ENCODE measurements at places on chromosomes 1 and 21. TPM values are rescaled to one million over a fixed set of nuclear protein-coding genes. Genes with fewer than 3 reads are reported as not detected.

DNA sequence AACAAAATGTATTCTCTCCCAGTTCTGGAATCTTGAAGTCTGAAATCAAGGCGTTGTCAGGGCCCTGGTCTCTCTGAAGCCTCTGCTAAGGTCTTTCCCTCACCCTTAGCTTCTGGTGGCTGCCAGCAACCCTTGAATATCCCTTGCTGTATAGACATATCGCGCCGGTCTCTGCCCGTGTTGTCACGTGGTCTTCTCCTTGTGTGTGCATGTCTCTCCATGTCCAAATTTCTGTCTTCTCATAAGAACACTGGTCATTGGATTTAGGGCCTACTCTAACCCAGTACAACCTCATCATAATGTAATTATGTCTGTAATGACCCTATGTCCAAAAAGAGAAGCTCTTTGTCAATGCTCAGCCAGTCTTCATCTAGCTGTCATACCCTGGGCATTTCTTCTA is 85.7 kb upstream of the ETS2 start:
- no peak for DNase-seq

GRCh38 chr1:1282998-1283397 is 2.8 kb downstream of the SCNN1D start:
- no peak for DNase-seq

GRCh38 chr21:31446226-31446855 is 102.3 kb upstream of the TIAM1 start:
- DNase-seq: no peak

DNA sequence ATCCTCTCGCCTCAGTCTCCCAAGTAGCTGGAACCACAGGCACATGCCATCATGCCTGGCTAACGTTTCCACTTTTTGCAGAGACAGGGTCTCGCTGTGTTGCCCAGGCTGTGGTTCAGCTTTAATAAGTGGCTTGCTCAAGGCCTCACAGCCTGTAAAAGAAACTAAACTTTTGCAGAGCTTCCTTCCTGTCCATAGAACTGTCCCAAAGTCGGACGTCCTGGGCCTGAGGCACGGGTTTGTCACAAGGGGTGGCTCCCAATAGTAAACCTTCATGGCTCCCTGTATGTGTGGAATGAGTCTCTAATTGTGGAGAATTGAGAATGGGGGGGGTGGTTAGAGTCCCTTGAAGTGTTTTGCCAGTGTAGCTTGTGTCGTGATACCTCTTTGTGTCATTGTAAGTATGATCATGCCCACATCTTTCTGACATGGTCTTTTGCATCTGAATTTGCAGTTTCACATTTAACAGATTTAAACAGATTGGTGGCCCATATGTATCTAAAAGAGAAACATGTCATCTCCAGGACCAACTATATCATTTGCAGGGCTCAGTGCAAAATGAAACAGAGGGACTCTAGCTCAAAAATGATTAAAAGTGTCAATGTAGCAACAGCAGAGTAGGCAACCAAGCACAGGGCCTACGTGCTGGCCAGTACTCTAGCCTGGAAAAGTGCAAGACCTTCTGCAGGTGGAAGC is 332.1 kb downstream of the KIF26B start:
- DNase-seq: no peak

GRCh38 chr1:168608796-168609715 is 32.7 kb downstream of the XCL1 start:
- no peak for DNase-seq

DNA sequence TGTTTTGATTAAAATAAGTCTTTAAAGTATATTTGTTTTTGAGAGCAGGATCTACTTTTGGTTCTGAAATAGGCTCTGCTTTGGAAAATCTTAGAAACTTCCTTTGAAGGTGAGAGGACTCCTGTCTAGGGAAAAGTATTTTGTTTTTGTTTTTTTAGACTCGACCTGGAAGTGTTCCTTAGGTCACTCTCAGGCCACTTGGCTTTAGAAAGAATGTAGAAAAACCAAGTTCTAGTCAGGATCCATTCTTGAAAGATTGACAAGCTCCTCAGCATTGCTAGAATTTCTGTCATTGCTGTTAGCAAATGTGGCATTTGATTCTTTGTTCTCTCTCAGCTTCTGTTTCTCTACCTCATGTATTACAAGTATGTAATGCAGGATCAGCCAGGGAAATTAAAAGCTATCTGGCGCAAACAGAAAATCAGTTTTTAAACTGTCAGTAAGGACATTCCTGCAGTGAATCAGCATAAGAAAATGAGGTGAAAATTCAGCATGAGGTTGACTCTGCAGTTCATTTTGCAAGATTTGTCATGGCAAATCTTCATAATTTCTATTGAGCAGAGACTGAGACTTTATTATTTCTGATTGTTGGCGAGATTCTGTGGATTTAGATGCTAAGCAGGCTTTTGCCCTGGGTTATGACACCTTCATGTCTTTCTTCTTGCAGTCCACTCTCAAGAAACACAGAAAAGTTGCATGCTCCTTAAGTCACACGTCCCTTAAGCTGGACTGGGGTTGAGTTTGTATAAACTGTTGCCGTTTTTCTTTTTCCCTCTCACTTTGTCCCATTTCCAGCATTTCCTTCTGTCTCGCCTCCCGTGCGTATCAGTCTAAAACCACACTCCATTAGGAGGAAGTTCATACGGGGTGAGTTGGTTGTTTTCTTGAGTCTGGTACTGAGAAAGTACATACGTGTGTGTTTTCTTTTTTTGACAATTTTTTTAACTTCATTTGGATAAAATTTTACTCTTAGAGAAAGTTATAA is 12.6 kb downstream of the NTPCR start:
- no peak for DNase-seq

DNA sequence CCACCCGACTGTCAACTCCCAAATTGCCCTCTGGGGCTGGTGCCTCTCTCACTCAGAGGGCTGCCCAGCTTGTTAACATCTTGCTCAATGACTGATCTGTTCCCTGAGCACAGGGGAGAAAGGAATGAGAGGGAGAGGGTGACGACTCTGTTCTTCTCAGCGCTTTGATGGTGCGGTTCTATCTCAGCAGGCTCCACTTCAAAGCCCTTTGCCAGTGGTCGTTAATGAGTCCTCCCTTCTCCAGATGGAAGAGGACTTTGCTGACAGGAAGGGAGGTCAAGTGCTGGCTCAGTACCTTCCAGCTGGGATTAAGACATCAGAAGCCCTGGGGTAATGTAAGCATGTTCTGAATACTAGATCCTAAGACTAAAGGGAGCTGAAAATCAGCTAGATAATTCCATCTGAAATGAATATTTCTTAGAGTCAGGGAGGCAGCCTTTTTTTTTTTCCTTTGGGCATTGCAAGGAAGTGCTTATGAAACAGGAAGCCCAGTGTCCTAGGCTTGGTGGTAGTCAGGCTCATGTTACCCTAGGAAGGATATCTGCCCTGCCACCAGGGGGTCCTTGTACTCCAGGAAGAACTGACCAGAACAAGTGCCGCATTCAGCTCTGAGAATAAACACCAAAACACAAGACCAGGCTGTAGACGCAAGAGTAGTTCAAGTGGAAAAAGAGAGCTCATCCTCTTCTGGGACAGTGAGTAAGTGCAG is 4.7 kb downstream of the FMOD start:
- DNase-seq: no peak

The SPATA46 gene
- not detected for total RNA-seq

The JAK1 gene
- total RNA-seq: 51.0 TPM

The SLC35A3 gene
- total RNA-seq: 22.3 TPM

The CFHR3 gene
- total RNA-seq: 3.0 TPM
